ENCODE measurements at places on chromosomes 5 and 9.

DNA sequence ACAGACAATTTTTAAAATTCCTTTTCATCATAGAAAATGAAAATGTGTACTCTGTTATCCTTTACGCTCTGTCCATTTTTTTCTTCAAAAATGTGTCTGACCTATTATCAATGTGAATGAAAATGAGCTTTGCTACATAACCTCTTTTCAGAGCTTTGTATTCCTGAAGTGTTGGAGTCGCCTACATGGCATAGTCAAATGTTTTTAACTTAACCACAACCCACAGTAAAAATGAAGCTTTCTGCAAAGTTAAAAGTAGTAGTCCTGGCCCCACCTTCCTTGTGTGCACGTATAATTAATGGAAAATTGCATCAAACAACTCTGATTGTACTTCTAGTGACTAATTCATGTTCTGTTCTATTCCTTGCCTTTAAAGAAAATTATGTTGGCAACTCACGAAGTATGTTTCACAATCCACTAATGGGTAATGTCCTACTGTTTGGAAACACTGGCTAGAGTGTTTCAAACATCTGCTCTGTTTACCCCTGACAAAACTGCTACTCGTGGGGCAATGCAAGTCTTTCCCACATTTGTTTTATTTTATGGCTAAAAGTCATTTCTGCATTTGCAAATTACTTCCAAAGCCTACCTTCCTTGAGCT is 18.6 kb upstream of the PSAT1 start:
- DNase-seq = no peak

DNA sequence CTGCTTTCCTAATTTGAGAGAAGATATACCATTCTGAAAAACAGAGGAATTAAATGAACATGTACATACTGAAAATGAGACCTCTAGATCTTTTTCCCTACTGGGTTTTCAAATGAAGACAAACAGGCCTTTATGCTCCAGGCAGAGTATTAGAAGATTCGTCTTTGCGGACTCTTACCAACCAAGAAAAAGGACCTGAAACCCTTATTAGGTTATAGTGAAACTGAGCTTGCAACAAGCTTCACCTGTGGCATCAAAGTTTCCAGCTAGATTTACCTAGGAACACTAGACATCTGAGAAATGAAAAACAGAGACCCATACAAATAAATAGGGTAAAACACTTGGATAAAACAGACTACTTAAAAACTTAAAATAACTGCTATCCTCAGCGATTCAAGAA is 46.3 kb downstream of the SMIM15 start:
- DNase-seq = no peak

DNA sequence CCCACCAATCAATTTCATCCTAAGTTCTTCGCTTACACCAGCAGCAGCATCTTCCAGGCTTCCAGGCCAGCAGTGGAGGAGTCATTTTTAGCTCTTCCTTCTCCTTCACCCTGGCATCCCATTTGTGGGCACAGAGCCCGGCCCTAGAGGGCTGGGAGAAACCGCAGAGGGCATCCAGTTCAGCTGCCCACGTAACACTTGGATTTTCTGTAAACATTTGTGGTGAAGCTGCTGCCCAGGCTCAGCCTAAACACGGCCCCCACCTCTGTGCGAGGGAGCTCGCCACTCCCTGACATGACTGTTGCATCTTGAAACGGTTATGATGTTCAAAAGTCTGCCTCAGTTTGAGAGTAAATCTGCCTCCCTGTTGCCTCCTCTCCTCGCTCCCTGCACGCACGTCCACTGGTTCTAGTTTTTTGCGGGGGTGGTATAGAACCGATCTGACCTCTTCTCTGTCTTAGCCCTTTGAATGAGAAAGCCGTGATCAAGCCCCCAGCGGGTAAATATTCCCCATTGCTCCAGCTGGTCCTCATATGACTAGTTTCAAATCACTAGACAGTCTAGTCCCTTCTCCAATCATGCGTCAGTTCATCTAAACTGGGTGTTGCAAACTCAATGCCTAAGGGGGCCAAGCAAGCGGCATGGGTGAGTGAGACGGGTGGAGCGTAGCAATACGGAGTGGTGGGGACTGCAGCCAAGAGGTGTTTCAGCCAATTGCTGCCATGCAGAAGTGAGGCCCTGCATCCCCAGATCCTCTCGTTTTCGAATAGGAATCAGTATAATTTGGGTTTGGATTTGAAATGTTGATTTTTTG is 34.9 kb upstream of the N4BP3 start:
- no peak for DNase-seq

DNA sequence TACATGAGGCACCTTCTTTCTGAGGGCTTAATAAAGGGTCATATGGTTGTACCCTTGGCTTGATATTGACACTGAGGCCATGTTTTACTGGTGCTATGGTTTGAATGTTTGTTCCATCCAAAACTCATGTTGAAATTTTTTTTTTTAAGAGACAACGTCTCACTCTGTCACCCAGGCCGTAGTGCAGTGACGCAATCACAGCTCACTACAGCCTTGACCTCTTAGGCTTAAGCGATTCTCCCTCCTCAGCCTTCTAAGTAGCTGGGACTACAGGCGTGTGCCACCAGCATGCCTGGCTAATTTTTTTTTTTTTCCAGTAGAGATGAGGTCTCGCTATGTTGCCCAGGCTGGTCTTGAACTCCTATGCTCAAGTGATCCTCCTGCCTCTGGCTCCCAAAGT is 20.9 kb downstream of the FAM151B start:
- DNase-seq = no peak

GRCh38 chr5:103450333-103451061 is 112.1 kb downstream of the NUDT12 start:
- DNase-seq = no peak

- DNase-seq = no peak
Measured at GRCh38 chr9:35333551-35333950, 156.4 kb upstream of the RUSC2 start.

GRCh38 chr9:34797367-34797766 is 87.4 kb upstream of the CCL21 start:
- no peak for DNase-seq

DNA sequence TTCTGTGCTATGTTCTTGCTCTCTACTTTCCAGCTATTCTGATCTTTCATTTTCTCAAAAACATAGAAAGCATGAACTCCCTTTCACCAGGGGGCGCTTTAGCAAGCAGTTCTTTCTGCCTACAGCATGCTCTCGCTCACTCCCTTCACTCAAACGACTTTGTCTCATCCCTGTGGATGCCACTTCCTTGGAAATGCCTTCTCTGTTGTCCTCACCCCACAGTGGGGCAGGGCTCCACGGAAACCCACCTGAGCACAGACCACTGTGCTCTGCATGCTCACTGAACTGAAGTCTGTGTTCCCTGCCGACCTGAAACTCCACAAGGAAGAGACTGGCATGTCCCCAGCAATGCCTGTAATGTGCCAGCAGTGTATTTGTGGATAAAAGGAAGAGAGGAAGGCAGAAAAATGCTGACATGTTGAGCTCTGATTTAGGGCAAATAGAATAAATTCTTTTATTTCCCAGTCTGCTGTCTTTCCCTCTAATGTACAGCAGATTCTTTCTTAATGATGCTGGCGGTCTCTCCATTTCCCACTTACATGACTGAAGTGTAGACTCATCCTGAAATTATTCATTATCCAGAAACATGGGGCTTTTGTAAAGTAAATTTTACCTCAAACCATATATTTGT is 4.9 kb upstream of the ROR2 start:
- peak; percentile 41 for DNase-seq

GRCh38 chr9:136426787-136427186 is 12.9 kb downstream of the INPP5E start:
- DNase-seq = no peak

- no peak for DNase-seq
Measured at GRCh38 chr9:16421532-16421931, 448.9 kb downstream of the BNC2 start.

- no peak for DNase-seq
Measured at GRCh38 chr5:167814828-167815227, 476.6 kb upstream of the WWC1 start.

- DNase-seq = no peak
Measured at GRCh38 chr5:134595458-134595838, 37.2 kb downstream of the SAR1B start.

- DNase-seq = no peak
Measured at GRCh38 chr5:59132131-59132530, 549.3 kb downstream of the RAB3C start.

GRCh38 chr5:56302027-56302426 is 68.9 kb upstream of the ANKRD55 start:
- no peak for DNase-seq

- DNase-seq = no peak
Measured at GRCh38 chr9:91489361-91489899, 65.8 kb upstream of the NFIL3 start.

- no peak for DNase-seq
Measured at GRCh38 chr9:111362526-111362925, 32.5 kb upstream of the OR2K2 start.

GRCh38 chr9:133787754-133788025 is 49.5 kb upstream of the SARDH start:
- DNase-seq = no peak

DNA sequence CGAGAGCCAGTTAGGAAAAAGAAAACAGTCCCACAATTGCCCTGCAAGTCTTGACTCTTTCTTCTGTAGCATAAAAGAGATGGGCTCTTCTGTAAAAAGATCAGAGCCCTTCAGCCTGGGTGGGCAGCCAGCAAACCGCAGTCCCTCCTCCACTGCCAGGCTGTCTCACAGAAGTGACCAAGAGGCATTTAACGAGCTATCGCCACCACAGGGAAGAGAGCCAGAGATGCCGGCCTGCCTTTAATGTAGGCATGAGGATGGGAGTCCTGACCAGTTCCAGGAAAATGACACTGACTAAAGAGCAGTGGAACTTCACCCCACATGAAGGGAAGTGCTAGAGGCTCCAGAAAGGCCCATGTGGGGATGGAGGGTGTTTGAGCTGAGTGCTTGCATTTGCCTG is 264.6 kb downstream of the NDUFS4 start:
- DNase-seq = no peak

- DNase-seq = no peak
Measured at GRCh38 chr9:73270967-73271721, 119.5 kb downstream of the ANXA1 start.

DNA sequence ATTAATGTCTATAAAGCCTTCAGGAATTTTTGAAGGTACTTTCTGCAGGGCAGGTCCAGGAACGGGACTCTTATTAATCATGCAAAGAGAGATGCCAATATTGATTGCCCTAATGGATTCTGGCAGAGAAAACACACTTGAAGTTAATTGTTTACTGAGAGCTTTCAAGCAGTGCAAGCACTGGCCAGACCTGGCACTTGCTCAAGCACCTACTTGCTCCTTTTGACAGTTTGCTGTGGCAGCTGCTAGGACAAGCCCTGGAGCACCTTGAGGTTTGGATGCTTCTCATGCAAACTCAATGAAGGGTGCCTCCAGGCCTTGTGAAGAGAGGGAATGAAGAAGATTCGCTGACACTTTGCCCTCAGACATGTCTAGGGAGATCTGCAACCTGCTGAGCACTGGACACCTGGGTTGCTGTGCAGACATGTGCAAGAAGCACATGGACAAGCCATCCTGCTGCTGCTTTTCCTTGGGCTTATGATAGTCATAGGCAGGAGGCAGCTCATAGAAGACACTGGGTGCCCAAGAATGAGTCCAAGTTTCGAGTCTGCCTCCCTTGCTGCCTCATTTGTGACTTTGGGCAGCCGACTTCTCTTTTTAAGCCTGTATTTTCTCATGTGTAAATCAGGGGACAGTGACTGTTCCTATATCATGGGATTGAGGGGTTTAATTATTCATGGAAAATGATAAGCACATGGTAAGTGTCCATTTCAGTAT is 88.8 kb upstream of the EQTN start:
- DNase-seq = no peak

DNA sequence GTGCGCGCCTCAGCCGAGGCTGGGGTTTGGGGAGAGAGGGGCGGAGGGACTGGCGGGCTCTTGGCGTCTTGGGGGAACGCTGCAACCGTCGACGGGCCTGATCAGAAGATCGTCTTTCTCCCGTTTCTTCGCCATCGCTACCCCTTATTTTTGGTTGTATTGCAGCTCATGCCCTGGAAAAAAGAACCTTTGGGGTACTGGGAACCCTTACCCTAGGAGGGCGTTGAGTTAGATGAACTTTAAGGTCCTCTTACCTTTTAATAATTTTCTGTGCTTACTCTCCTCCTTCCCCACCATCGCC is 719 bp downstream of the PAIP2 start:
- no peak for DNase-seq

DNA sequence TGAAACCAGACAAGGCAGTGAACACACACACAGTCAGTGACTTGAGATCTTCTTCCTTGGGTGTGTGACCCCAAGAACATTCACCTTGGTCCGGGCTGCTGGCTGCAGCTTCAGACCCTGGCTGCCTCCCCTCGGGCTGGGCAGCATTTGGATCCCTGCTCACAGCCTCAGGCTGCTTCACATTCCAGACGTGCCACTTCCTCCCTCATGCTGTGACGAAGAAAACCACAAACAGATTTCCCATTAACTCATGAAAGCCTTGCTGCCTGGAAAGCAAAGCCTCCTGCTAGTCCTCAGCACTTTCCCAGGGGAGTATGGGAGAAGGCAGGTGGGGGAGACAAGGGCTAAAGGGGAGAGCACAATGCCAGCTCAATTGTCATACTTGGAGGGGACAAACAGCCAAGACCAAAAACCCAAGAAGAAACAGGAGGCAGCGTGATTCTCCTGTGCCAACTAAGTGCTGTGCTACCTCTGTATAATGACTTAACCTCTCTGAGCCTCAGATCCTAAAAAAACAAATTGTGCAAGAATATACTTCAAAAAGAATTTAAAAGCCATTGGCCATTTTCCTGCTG is 594.6 kb upstream of the BRINP1 start:
- DNase-seq = no peak

- no peak for DNase-seq
Measured at GRCh38 chr5:125348221-125348692, 601.8 kb upstream of the ZNF608 start.

GRCh38 chr5:67147760-67148159 is 48.8 kb downstream of the CD180 start:
- DNase-seq = no peak

DNA sequence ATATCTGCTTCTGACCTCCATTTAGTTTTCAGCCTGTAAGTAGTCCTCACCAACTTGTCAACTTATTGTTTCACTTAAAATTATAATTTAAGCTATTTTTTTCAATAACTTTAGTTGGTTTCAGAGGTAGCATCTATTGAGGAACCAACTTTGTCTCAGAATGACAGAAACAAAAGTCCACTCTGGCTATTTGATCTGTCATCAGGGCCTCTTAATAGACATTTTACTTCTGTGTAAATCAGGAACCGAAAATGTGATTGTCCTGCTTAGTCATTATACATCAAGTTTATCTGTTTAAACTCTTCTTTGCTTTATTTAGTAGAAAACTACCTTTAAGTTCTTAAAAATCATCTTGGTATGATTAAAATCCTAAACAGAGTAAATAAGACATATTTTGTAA is 820.8 kb upstream of the EDIL3 start:
- DNase-seq = no peak

- peak; percentile 34 for DNase-seq
Measured at GRCh38 chr5:177300236-177300880, 3.2 kb downstream of the RAB24 start.

DNA sequence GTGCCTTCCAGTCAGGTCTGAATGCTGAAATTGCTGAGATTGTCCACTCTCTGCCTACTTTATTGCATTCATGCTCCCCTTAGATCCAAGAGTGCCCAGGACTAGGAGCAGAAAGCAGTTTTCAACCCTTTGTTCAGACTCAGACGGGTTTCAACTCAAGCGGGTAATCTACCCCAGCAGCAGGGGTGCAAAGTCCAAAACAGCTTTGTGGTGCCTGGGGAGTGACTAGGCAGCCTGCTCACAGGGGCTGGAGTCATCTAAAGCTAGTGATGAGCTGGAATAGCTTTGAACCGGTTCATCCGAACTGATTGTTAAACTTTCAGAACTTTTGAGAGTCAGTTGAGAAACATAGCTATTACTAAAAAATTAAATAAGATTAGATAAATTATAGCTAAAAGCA is 71.0 kb upstream of the IQGAP2 start:
- DNase-seq = no peak

GRCh38 chr9:117860849-117861248 is 156.6 kb downstream of the TLR4 start:
- no peak for DNase-seq

All from CD4-positive, CD25-positive, alpha-beta regulatory T cell (primary cell).